T-helper 1 cell (primary cell): ENCODE measurements at places on chromosomes 1 and 21.

- no peak for DNase-seq
These were observed 88.1 kb downstream of the COP1 start for GRCh38 chr1:176118985-176119384.

- no peak for DNase-seq
These were observed 23.1 kb upstream of the IFNLR1 start for GRCh38 chr1:24210195-24210627.

- no peak for DNase-seq
These were observed 42.0 kb downstream of the ZBTB18 start for GRCh38 chr1:244092964-244093638.

DNA sequence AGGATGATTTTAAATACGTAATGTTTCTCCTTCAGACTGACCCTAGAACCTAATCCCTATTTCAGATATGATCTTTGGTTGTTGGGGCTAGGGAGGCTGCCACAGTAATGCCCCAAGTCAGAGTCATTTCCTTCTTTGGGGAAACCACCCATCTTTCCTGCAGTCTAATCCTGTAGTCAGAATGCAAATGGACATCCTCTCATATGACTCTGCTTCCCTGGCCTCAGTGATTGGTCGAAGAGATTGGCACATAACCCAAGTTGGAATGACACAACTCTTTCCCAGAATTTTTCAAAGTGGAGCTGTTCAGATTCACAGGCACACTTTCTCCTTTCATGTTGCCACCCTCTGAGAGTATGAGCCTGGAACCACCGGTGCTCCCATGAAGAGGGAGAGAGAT lies 58.8 kb upstream of the ZNF644 start:
- no peak for DNase-seq

GRCh38 chr1:237119091-237119490 lies 77.1 kb downstream of the RYR2 start:
- no peak for DNase-seq

DNA sequence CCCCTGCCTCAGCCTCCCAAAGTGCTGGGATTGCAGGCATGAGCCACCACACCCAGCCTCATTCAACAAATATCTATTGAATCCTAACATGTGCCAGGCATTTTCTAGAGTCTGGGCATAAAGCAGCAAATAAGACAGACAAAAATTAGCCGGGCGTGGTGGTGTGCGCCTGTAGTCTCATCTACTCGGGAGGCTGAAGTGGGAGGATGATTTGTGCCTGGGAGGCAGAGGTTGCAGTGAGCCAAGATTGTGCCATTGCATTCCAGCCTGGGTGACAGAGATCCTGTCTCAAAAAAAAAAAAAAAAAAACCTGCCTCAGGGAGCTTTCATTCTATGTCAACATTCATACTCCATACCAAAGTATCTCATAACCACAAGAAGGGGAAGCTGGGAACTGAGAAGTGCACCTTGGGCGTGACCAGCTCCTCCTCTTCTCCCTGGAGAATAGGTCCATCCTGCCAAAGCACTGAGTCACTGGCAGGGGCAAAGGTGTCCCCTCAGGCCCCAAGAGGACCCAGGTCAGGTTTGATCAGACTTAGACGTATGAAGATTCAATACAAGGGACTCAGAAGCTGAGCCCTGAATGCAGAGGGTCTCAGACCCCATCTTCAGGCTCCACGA lies 36.8 kb upstream of the PPP1R15B start:
- no peak for DNase-seq

GRCh38 chr1:85708829-85709227 lies 595 bp upstream of the ZNHIT6 start:
- no peak for DNase-seq

GRCh38 chr1:223755992-223756775 lies 43.8 kb downstream of the CAPN2 start:
- DNase-seq = no peak

DNA sequence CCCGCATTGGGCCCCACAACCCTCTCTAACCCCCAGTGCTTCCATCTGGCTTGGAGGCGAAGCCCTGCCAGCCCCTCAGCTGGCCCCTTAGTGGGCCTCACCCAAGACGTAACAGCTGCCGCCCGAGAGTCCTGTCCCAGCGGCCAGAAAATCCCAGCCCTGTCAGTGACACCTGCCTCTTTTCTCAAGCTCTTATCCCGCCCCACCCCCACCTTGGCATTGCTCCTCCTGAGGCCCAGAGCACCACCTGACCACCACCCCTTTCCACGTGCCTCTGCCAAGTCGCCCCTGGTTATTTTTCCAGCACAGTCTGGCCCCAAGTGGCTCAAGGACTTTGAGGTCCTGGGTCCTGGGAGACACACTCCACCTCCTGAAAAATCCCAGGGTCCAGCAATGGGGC lies 5.9 kb upstream of the CTRC start:
- no peak for DNase-seq

DNA sequence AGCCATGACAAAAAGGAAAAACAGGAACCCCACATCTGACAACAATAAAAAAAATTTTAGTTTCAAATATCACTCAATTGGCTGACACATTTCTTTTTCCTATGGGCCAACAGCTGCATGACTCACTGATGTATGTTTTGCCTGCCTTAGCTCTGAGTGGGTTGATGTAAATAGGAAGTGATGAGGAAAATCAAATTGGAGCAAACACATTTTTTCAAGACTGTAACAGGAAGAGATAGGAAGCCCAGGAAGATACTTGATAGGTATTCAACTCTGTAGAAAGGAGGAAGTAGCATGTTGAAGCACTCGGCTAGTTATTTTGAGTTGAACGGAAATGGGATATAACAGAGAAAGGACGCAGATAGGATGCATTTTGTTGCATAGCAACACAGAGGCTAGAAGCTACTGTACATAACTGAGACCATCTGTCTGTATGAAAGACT lies 168.0 kb upstream of the NR5A2 start:
- no peak for DNase-seq

GRCh38 chr1:246773213-246773641 lies 49.0 kb downstream of the SCCPDH start:
- DNase-seq = no peak

GRCh38 chr21:45441431-45442255 lies 36.7 kb downstream of the COL18A1 start:
- no peak for DNase-seq

DNA sequence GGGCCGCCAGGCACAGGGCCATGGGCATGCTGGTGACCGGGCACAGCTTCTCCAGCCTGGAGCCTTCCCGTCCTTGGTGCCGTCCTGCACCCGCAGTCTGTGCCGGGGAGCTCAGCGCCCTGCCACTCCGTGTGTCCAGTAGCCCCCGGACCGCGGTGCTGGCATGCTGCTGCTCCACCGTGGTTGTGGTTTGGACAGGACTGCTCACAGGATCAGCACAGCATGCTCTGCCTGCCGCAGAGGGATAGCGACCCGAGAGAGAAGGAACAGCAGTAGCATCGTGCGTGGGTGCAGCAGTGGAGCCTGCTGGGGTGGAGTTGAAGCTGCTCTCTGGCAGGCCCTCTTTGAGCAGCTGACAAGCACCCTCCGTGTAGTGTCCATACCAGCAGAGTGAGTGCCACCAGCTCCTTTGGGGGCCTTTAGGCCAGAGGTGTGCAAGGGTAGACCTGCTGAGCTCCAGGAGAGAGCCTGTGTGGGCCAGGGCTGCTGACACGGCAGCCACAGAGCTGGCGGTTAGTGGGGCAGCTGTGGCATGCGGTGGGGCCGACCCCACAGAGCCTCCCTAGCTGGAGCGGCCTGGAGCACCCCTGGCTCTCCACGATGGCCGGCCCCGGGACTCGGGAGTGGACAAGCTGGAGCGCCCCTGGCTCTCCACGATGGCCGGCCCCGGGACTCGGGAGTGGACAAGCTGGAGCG lies 6.4 kb upstream of the PCBP3 start:
- no peak for DNase-seq

DNA sequence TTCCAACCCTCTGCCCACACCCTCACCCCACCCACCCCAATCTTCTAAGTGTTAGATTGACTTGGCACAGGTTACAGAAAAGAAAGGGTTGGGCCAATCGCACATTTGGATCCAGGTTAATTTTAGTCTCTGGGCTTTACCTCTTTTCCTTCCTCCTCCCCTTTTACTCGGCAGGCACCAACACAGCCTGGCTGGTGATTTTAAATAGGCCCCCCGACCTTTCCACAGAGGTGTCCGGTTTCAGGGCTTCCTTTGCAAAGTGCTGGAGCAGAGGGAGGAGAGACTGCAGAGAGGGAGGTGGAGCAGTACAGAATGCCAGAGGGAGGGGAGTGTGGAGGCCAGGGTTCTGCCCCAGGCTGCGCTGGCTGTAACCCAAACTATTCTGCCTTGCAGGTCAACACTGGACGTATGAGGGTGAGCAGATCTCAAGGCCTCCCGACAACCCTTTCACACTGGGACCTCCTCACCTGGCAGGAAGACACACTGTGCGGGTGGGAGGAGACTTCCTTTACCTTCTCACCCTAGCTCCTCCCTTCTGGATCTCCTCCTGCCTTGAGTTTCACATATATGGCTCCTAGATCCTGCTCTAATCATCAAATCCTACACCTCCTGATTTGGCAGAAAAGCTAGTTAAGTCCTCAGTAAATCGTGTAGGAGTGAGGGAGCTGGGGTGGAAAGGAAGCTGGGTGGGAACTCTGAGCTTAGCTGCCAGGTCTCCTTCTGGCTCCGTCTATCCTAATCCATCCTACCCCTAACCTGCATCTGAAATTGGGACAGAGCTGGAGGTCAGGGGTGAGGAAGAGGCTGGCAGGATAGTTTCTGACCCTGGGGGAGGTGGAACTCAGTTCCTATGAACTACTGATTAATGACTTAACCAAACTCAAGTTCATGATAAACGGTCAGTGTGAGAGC lies 2.4 kb downstream of the CA14 start:
- DNase-seq = no peak

- DNase-seq = peak; percentile 8
These were observed at the start of gene BACE2 for GRCh38 chr21:41167348-41168342. Gene BACE2, plus strand, starts transcription at chr21:41168160. Its CDS starts 104 bp downstream, at chr21:41168264.

- no peak for DNase-seq
These were observed 34.2 kb downstream of the KCNQ4 start for GRCh38 chr1:40817791-40818263.
